ENCODE measurements at places on chromosomes 11 and 22.

DNA sequence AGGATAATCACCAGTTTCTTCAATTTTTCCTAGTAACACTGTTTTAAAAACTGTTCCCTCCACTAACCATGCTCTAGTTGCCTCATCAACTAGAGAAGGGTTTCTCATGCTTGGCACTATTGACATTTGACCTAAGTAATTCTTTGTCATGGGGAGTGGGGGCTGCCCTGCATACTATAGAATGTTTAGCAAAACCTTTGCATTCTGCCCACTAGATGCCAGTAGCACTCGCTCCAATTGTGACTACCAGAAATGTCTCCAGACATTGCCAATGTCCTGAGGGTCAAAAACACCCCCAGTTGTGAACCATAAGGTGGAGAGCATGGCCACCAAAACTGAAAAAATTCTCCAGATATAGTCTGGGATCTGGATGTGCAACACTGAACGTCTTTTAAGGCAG is 27.6 kb upstream of the BMAL1 start:
- no peak for DNase-seq

DNA sequence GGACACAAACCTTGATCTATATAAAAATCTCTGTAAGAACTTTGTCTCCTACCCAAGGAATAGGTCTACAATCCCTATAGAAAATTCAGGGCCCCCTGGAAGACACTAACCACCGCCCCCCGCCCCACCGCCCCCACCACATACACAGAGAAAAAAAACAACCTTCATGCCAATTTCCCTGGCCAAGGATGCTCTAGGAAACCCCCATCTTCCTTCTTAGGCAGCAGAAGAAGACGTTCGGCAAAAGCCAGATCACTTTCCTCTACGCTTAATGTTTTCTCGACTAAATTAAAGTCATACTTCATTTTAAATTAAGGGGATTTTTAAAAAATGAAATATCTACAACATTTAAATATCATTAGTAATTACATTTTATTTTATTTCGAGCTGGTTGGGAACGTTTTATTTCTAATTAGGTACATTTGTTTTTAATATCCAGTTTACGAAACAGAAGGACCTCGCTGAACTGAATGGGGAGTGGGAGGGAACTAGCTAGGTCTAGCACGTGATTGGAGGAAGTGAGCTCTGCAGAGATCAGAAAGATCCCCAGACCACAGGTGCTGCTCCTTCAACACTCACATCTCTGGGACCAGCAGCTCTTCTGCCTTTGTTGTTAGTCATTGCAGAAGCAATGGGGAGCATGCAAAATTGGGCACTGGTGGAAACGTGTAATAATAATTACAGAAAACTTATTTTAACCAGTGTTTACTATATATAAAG is 472.3 kb downstream of the MN1 start:
- no peak for DNase-seq

- DNase-seq: no peak
Observed at GRCh38 chr11:1391165-1392075, 1.7 kb downstream of the BRSK2 start.

DNA sequence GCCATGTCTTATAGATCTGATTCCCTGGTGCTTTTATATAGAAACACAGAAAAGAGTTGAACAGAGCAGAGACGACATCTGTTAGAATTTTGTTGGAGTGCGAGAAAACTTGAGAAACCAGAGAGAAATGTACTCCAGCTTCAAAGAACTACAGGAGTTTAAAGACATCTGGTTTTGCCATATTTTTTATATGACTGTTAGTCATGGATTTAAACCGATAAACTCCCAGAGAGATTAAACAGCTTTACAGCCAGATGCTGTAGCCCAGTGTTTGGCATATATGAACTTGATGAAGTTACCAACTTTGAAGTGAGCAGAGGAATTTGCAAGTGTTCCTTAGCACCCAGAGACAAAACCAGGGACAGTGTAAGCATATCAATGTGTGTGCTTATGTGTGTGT is 1083.1 kb downstream of the LRRC4C start:
- no peak for DNase-seq

- no peak for DNase-seq
Observed at GRCh38 chr11:130830566-130830965, 85.7 kb downstream of the SNX19 start.

- no peak for DNase-seq
Observed at GRCh38 chr22:19760951-19761724, 560 bp downstream of the TBX1 start.

GRCh38 chr11:43316451-43316850 is 4.7 kb downstream of the API5 start:
- DNase-seq: no peak

DNA sequence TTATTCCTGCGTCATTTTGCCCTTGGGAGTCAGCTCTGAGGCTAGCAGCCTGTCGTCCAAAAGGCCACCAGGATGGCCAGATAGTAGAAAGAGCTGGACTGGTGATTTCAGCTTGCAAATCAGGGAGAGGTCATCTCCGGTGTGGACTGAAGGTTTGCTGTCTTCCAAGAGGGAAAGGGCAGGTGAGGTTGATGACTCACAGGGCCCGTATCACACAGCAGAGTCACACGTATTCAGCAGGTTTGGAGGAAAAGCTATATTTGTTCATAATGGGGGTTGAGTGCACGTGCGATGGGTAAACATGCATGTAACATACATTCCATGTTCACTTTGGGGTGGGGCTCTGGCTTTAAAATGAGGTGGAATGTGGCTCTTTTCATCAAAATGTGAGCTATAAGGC is 25.6 kb downstream of the MRPL21 start:
- DNase-seq: no peak

DNA sequence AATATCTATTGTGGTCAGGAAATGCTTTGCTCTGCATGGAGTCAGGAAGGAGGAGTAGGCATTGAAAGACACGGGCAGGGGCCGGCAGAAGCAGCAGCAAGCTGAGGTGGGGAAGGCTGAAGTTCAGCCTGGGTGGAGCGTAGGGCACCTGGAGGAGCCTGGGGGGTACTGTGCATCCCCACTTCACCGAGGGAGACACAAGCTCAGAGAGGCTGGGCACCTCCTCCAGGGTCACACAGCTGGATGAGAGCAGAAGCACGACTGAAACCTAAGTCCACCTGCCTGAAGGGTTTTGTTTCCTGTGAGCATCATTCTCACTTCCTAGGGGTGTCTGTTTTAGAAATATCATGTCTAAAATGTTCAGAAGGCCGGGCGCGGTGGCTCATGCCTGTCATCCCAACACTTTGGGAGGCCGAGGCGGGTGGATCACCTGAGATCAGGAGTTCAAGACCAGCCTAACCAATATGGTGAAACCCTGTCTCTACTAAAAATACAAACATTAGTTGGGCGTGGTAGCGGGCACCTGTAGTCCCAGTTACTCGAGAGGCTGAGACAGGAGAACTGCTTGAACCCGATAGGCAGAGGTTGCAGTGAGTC is 138.3 kb downstream of the MPPED1 start:
- DNase-seq: no peak

DNA sequence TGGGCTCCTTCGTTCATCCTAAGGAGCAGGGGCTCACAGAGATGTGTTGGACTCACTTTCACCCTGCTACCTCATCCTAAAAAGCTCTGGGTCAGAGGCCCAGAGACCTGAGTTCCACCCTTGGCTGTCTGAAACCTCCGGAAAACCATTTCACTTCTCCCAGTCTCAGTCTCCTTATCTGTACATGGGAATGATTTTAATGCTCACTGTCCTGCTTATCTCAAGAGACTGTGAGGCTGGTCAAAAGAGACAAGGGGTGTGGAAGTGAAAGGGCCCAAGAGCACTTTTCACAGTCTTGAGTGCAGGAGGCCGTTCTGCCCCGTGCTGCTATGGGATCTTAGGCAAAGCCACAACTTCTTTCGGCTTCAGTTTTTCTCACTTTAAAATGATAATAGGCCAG is 13.2 kb upstream of the NPAS4 start:
- DNase-seq: no peak

- DNase-seq: no peak
Observed at GRCh38 chr11:9992306-9992705, 301.7 kb downstream of the SBF2 start.

Measured in NCI-H2081 treated with DMSO at 0.1 percent for 48 hours (cell line).